Stimulated activated CD8-positive, alpha-beta memory T cell treated with anti-CD3 and anti-CD28 coated beads, Interleukin-7, amount 100 ng/mL, for 48 hours (primary cell): ENCODE measurements at places on chromosomes 7 and 10.

DNA sequence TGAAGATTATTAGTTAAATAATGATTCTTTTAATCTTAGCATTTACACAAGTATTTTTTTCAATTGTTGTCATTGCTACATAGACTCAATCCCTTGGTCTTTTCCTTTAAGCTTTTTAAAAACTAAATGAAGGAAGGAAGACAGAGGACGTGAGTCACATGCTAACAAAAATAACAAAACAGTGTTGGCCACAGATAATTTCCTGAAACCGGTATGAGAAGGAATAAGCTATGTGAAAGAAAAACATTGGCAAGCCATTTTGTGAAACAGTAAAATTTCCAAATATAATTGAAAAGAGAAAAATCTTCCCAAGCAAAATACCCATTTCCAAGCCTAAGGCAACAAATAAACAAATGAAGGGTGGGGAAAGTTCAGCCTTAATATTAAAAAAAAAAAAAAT lies 223.0 kb downstream of the AHR start:
- no peak for DNase-seq

DNA sequence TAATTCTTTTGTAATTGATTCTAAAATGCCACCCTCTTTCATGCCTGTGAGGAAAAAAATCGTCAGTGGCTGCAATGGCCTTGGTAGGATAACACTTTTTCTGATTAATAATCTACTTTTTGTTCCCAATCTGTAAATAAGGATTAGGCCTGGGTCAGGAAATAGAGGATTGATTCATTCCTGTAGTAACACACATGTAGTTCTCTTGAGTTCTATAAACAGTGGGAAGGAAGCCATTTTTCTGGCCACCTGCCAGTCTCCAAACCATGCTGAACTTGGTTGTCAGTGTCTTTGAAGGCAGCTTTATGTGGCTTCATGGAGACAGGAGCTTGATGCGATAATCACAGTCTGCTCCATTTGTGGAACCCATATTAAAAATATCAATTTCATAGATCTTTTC lies 169.3 kb upstream of the NFE2L3 start:
- DNase-seq: no peak

- no peak for DNase-seq
Observed at GRCh38 chr7:17619196-17619818, 320.9 kb downstream of the AHR start.

DNA sequence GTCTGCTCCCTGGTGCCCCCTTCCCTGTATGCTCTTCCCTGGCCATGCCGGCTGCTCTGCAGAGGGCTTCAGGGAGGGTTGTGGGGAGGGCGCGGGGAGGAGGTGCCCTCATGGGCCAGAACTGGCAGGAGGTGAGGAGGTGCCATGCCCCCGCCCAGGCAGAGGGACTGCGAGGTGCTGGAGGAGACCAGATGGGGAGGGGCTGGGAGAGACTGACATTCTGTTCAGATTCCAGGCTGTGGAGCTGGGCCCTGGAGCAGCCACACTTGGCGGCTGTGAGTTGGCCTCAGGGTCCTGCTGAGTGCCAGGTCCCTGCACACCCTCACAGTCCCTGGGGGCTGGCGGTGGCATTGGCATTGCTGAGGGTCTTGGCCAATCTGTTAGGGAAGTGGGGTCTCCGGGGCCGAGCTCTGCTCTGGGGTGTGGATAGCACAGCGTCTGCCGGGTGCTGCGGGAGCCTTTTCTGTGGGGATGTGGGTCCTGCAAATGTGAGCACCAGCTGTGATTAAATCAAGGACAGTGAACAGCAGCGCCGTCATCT lies 25.4 kb downstream of the INPP5A start:
- DNase-seq: no peak

GRCh38 chr10:69419096-69419743 lies 2.5 kb upstream of the TACR2 start:
- no peak for DNase-seq
